Kidney glomerular epithelial cell (primary cell): ENCODE measurements at places on chromosomes 3 and 15.
A peak's percentile ranks its signal among the peaks of the same experiment; 100 is the strongest.

DNA sequence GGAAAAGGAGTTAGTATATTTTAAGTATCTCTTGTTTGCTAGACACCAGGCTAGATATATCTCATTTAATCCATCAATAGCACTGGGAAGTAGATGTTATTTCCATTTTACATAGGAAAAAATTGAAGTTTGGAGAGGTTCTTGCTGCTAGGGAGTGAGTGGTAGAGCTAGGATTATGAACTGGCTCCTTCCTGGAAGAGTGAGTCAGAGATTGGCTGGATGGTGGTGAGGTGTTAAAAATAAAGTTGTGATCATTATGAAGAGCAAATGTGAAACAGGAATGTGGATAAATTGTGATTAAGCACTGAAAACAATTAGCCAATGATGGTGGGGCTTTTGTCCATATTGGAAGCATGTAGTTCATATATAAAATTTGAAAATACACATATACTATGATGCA, 234.2 kb downstream of the WNT5A start:
- no peak for DNase-seq

DNA sequence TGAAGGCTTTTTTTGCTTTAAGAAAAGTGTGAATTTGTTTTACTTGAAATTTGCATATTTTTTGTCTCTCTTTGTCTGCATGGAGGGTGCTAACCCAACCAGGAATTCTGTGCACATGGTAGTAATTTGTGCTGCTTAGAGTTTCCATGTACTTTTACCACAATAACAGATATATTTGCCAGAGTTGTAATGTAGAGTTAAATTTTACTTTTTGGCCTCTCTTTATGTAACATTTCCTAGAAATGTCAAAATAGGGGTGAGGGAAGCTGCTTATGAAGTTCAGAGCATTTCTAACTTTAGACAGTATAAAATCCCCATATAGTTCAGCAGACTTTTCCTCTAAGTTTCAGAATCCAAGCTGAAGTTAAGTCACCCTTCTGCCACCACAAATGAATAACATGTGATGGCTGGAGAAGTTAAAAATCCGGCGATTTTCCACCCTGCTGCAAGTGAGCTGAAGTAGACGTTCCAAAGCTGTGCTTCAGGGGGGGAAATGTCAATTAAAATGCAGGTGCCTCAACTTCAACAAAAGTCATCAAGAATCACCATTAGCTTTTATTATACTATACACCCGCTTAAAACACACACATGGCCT, 385.7 kb upstream of the NR2F2 start:
- DNase-seq: no peak

- no peak for DNase-seq
Measured at GRCh38 chr15:43886558-43886957, 59.8 kb downstream of the WDR76 start.

DNA sequence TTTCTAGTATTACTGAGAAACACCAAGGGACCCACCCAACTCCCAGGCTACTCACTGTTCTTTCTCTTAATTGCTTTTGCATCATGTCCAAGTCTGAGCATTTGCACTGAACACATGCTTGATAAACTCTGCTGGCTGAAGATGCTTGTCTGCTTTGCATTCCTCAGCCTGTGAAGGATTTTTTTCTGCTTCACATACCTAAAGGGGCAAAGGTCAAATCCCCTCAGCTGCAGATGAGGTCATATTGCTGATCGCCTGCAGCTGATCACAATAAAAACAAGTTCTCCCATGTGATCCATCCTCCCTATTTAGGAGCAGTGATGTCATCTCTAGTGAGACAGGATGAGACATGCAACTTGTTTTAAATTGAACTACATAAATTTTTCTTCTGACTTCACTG, 84.6 kb upstream of the DCBLD2 start:
- DNase-seq: no peak

DNA sequence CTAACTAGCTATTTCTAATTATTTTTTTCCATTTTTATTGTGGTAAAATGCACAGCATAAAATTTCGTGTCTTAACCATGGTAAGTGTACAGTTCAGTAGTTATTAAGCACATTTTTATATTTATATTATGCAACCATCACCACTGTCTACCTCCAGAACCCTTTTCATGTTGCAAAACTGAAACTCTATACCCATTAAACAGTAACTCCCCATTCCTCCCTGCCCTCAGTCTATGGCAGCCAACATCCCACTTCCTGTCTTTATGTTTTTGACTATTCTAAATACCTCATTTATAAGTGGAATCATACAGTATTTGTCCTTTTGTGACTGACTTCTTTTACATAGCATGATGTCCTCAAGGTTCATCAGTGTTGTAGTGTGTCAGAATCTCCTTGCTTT, 25.5 kb downstream of the SLC35A5 start:
- no peak for DNase-seq

DNA sequence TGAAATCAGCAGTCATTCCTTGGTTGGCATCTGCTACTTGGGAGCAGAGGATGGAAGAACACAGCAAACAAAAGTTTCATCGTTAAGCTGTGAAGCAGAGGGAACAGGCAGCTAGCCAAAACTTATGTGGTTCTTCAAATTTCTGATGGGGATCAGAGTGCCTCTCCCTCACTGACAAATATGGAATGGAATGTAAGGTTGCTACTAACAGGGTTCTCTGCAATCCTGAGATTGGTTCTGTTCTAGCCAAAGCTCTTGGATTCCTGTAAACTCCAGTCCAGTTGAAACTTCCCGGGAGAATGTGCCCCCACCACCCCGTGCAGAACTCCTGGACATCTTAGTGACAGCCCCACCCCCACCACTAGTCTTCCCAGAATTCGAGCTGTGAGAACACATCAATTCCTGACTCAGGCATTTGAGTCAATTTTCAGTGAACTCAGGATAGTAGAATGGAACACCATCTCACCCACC, 55.9 kb upstream of the PHLDB2 start:
- peak; percentile 88 for DNase-seq

DNA sequence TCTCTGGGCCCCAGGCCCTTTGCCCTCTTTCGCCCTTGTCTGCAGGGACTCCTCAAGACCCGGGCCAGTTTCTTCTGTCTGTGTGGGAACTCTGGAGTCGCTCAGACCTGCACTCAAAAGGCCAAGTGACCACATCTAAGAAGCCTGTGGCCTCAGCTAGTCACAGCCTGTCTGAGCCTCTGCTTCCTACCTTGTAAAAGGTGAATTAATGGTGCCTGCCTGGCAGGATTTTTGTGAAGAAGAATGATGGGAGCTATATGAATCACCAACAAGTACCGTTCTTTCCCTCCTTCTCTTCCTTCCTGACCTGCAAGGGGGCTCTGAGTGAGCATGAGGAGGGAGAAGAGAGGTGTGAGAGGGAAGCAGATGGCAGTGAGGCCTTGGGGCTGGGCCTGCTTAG, 7.5 kb downstream of the PLIN1 start:
- no peak for DNase-seq

DNA sequence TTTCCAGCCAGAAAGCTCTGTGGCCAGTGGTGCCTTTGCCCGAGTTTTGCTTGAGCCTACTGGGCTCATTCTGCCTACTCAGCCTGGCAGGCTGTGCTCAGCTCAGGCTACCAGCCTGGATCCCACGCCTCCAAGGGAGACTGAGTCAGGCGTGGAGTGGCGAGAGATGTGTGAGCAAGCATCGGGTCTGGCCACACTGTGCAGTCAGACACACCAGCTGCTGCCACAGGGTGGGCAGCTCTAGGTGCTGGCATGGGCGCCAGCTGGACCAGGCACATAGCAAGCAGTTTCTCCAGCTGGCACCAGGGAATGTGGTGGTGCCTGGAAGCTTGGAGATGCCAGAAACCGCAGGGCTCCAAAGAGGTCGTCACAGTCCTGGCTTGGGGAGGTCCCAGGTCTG, 498.5 kb upstream of the CNTN4 start:
- no peak for DNase-seq

GRCh38 chr3:106985721-106986120, 391.5 kb upstream of the CCDC54 start:
- no peak for DNase-seq

- no peak for DNase-seq
Measured at GRCh38 chr3:27680517-27681246, 41.4 kb downstream of the EOMES start.

DNA sequence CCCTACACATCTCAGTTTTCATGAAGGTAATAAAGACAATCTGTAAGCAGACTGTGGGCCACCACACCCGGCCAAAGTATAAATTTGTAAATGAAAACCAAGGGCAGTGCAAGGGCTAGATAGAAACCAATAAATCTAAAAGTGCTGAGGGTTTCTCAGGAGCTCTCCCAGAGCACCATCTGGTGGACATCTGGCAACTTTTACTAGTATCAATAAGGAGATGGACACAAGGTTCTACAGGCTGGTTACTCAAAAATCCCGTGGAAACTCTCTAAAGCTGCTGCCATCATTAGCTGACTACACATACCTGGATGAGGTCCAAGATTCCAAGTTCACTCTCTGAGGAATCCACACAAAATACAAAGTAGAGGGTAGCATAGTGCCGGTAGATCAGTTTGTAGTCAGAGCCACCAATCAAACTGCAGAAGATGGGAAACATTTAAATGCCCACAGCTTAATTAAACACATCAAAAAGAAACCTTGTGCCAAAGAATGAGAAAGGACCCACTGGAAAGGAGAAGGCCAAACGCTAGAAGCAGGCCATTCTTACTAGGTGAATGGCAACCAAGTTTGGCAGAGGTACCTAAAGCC, 5.5 kb downstream of the AP3S2 start:
- peak; percentile 38 for DNase-seq

GRCh38 chr15:51368751-51369450, 27.4 kb downstream of the GLDN start:
- no peak for DNase-seq

GRCh38 chr15:71118345-71118744, 3.1 kb downstream of the THSD4 start:
- no peak for DNase-seq

DNA sequence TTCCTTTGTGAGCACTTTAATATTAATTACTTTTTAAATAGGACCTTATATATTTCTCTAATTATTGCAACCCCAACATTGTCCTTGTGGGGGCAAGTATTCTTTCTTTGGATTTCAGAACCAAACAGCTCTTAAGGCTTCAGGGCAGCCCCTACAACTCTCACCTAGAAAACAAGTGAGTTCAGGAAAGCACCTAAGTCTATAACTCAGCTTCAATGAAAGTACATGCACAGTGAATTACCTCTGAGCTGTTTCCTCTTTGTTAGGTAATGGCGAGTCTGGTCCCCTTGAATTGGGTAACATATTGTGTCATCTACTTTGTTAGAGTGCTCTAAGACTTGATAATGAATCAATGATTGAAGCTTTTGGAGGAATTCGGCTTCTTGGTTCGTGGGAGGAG, 545.7 kb downstream of the NLGN1 start:
- no peak for DNase-seq

GRCh38 chr15:61049934-61050333, 179.2 kb downstream of the RORA start:
- peak; percentile 65 for DNase-seq

DNA sequence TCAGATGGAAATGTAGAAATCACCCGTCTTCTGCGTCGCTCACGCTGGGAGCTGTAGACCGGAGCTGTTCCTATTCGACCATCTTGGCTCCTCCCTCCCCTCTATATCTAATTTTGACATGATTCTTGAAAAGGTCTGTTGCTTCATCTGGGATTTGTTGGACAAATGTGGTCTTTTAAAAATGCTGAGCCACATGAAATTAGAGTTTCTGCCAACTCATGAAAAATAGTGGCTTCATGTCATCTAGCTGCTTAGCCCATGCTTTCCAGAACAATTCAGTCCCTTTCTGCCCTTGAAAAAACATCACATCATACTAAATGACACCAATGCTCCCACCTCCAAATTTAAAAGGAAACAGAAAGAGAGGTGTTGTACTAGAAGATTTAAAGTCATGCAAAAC, 148.6 kb upstream of the EIF1B start:
- DNase-seq: no peak

DNA sequence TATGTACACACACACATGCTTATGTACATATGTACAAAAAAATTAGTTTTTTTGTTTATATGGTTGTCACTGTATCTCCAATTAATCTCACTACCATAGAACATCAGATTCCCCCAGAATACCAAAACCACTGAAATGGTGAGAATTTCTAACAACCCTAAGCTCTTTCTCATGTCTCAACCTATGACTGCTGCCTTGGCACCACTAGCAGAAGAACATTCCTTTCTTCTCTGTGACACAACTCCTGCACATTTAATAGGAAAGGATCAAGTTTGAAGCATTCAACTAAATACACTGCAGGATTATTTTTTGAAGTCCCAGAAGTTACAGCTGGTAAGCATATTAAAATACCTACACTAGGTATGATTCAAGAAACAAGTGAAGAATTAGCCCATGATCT, 109.6 kb downstream of the FAM174B start:
- DNase-seq: no peak

DNA sequence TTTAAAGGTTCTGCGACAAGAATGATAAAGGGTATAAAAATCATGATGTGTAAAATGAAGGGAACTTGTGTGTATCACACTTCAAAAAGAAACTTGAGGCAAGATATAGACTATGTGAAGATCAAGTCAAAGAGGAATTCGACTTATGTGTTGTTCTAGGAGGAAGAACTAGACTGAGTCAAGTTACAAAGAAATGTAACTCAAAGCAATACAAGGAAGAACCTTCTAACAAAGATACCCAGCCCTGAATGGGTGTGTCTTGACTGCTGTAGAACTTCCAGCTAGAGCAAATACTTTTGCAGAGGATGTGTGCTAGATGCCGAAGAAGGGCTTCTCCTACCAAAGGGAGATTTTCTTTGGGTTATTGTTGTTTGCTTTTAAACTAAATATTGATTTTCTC, 2.4 kb downstream of the SLC49A4 start:
- DNase-seq: no peak

- DNase-seq: peak; percentile 70
Measured at GRCh38 chr3:79040701-79041100, 727.1 kb downstream of the ROBO1 start.

DNA sequence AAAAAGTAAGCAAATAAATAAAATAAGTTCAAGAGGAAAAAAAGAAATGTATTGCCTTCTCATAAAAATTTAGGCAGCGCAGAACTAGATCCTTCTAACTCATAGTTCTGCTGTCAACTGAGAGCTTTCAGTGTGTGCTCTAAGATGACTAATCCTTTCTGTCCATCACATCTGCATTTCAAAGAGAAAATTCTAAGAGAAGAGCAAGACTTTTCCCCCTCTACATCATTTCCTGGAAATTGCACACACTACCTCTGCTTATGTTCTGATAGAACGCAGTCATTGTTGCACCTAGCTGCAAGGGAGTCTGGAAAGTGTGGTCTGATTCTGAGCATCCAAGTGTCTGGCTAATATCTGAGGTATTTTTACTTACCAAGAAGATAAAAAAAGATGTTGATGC, 39.6 kb upstream of the SLCO3A1 start:
- no peak for DNase-seq

- DNase-seq: no peak
Measured at GRCh38 chr3:62139957-62140356, 233.4 kb downstream of the FEZF2 start.

GRCh38 chr15:92709110-92709790, 53.7 kb upstream of the FAM174B start:
- DNase-seq: peak; percentile 33

GRCh38 chr3:192860454-192860853, 57.2 kb downstream of the MB21D2 start:
- no peak for DNase-seq
